SIG-M5 (cell line): ENCODE measurements at places on chromosomes 16 and 17.

DNA sequence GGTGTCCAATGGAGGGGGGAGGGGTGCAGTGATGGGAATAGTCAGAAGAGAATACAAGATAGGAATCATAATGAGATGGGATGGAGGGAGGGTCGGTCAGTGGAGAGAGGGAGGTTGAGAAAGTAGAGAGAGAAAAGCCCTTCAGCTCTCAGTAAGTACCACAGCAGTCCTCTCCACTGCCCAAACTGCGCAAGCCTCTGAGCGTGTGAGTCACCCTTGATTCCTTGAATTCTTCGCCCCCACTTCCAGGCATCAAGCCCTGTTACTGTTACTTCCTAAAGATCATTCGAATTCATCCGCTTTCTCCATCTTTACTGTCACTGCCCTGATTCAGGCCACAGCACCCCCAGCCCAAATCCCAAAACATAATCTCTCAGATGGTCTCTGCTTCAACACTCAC lies 2.5 kb downstream of the GUCY2D start:
- DNase-seq, result no peak

- DNase-seq, result no peak
Measured at GRCh38 chr16:81327447-81328196, 12.9 kb downstream of the GAN start.

DNA sequence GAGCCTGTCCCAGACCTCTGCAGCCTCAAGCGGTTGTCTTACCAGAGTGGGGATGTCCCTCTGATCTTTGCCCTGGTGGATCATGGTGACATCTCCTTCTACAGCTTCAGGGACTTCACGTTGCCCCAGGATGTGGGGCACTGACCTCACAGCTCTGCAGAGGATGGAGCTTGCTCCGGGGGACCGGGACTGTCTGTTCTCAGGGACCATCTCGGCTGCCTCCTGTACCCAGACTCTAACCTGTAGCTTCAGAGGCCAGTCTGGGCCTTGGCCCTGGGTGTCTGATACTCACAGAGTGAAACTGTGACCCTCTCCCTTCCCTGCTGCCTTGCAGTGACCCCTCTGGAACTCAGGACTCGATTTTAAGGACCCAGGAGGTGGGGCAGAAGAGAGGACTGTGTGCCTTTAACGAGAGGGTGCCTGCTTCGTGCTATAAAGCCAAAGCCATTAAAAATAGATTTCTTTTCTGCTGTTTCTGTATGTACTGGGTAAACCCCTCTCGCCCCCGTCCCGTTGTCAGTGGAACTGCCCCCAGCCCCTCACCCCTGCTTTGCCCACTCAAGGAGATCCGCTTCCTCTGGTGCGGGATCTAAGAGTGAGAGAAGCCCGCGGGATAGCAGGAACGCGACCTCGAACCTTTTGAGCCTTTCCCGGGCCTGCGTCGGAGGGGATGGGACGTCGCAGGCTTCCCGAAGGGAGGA lies 1.1 kb upstream of the LLGL2 start:
- no peak for DNase-seq

DNA sequence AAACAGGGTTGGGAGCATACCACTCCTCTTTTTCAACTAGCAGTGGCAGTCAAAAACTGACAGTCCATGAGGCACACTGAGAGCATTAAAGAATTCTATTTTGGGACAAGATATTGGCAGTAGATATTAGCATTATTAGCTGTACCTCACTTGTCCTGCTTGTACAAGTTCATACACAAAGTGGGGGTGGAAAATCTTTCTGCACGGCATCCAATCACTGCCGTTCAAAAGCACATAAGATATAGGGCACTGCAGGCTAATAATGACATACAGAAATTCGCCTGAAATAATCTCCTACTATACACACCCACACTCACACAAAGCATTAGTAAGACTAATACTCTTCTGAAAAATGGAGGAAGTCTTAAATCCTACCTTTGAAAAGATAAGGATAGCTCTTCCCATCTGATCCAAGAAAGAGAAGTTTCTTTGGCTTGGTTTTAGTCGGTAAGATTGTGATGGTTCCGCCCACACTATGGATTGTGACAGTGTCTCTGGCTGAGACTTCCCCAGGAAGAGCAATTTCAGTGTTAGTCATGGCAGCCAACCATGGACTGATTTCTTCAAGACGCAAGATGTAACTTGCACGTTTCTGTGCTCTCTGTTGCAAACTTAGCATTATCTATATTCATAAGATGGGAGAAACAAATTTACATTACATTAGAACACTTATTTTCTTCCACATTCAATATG lies 40.6 kb upstream of the ARL6IP1 start:
- no peak for DNase-seq

- DNase-seq, result no peak
Measured at GRCh38 chr16:31148281-31148728, 1.6 kb downstream of the PRSS36 start.

GRCh38 chr17:78353834-78354233 lies 6.0 kb downstream of the SOCS3 start:
- DNase-seq, result no peak

DNA sequence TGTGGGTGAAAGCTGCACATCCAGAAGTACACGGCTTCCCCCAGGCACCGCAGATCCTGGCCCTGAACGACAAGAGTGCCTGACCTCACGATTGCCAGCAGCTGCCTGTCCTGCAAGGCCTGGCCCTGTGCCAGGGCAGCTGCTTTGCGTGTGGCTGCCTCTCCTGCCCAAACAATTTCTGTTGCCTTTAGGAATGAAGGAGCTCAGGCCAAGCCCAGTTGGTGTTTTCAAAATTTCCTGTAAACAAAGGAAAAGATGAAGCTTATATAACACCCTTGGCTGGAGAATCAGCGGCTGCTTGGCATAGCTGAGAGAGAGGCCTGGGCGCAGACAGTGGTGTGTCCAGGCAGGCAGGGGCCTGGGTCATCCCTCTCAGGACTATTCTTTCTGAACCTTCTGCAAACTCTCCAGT lies 11.7 kb upstream of the SLC47A2 start:
- no peak for DNase-seq

DNA sequence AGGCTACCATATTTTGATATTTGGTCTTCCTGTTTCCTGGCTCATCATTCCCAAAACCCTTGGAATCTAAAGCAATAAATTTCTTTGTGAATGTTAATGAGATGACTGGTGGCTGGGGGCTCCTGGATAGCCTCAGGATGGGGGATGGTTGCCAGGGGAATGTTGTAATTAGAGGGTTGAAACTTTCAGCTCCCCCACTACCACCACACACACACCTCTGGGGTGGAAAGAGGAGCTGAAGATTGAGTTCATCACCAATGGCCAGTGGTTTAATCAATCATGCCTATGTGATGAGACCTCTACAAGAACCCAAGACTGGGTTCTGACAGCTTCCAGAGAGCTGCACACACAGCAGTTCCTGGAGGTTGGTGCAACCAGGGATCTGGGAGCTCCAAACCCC lies 59.1 kb downstream of the HS3ST3A1 start:
- DNase-seq, result no peak

GRCh38 chr16:89052890-89053724 lies 40.5 kb upstream of the ACSF3 start:
- DNase-seq, result no peak

- DNase-seq, result no peak
Measured at GRCh38 chr16:21167360-21167759, 8.9 kb downstream of the LDAF1 start.

DNA sequence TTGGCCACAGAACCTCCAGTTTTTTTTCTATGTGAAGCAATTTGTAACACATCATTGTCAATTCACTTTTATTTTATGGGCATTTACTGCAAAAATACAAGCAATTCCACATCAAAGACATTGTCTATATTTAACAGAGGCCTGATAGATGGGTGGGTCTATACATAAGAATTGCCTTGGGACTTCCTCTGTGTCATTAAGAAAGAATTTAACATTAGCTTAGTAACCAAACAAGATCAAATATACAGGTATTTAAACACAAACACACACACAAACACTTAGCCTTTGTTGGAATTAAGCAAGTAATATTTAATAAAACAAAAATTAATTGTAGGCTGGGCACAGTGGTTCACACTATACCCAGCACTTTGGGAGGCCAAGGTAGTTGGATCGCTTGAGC lies 4.3 kb upstream of the PITPNC1 start:
- DNase-seq, result no peak

DNA sequence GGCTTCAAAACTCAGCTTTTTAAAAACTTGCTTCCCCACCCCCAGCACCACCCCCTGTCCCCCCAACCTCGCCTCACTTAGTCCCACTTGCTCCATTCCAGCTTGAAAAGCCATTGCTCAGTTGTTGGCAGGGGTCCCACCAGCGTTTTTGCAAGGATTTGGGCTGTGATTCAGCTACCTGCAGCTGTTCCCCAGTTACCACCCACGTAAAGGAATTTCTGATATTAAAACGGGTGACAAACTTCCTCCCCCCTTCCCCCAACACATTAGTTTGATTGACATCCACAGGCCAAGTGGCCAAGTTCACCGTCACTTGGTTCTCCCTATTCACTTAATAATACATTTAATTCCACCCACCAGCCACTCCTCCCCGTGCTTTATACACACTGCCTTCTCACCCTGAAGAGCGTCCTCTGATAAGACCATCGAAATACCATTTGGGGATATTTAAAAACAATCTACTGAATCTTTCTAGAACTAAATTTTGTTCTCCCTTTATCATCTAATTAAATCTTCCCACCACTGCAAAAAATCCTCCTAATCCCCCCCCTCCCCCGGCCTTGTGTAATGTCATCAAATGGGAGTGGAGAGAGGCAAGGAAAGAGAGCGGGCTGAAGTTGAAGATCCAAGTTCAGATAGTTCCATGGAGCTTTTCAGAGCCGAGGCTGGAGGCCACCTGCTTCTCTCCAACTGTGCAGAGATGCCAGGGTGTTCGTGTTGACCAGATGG lies 55.1 kb downstream of the SOX9 start:
- DNase-seq, result no peak

GRCh38 chr17:28738680-28739384 lies 5.0 kb upstream of the TRAF4 start:
- no peak for DNase-seq

- DNase-seq, result no peak
Measured at GRCh38 chr17:48336986-48337385, 93.0 kb downstream of the SKAP1 start.

GRCh38 chr17:78362671-78363070 lies 2.8 kb upstream of the SOCS3 start:
- DNase-seq, result no peak

GRCh38 chr16:82242201-82242600 lies 72.2 kb upstream of the MPHOSPH6 start:
- no peak for DNase-seq

DNA sequence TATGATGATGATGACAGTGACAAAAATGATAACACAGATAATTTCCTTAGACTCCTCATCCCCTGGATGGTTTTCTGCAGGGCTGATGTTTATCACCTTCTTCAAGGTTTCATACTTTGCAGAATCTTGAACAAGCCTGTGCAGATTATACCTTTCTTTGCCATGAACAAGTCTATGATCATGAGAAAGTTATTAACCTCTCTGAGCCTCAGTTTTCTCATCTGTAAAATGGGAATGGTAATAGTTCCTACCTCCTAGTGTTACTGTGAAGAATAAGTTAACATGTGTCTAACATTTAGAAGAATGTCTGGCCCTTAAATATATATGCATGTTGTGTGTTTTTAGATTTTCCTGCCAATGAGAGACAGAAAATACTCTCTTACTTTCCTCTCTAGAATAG lies 321.8 kb downstream of the SNX29 start:
- DNase-seq, result no peak

DNA sequence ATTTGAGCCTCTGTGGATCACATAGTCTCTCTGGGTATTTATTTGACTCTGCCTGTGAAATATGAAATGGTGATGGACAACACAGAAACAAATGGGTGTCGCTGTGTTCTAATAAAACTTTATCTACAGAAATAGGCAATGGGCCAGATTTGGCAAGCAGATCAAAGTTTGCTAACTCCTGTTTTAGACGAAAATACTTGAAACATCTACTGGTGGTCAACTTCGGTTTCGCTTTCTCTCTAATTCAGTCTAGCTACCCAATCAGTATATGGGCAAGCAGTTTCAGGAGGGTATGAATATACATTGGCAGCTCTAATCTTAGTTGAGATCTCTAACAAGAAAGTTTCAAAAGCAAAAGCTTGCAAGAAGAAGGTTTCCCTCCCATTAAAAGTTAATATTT lies 60.1 kb upstream of the DYNLRB2 start:
- no peak for DNase-seq

GRCh38 chr17:27810211-27810901 lies 10.0 kb upstream of the NOS2 start:
- no peak for DNase-seq

- no peak for DNase-seq
Measured at GRCh38 chr16:58481931-58482330, 18.0 kb upstream of the NDRG4 start.

- DNase-seq, result no peak
Measured at GRCh38 chr17:64259426-64259825, 3.6 kb downstream of the TEX2 start.

- peak; percentile 51 for DNase-seq
Measured at GRCh38 chr17:7587420-7588151, 2.3 kb downstream of the SOX15 start.

- DNase-seq, result no peak
Measured at GRCh38 chr17:50541716-50542688, 5.0 kb upstream of the SPATA20 start.

- no peak for DNase-seq
Measured at GRCh38 chr17:75894049-75894733, 2.6 kb downstream of the TRIM65 start.

- no peak for DNase-seq
Measured at GRCh38 chr16:54460263-54460860, 173.8 kb upstream of the IRX3 start.

- no peak for DNase-seq
Measured at GRCh38 chr17:66432996-66433551, 130.7 kb downstream of the PRKCA start.

DNA sequence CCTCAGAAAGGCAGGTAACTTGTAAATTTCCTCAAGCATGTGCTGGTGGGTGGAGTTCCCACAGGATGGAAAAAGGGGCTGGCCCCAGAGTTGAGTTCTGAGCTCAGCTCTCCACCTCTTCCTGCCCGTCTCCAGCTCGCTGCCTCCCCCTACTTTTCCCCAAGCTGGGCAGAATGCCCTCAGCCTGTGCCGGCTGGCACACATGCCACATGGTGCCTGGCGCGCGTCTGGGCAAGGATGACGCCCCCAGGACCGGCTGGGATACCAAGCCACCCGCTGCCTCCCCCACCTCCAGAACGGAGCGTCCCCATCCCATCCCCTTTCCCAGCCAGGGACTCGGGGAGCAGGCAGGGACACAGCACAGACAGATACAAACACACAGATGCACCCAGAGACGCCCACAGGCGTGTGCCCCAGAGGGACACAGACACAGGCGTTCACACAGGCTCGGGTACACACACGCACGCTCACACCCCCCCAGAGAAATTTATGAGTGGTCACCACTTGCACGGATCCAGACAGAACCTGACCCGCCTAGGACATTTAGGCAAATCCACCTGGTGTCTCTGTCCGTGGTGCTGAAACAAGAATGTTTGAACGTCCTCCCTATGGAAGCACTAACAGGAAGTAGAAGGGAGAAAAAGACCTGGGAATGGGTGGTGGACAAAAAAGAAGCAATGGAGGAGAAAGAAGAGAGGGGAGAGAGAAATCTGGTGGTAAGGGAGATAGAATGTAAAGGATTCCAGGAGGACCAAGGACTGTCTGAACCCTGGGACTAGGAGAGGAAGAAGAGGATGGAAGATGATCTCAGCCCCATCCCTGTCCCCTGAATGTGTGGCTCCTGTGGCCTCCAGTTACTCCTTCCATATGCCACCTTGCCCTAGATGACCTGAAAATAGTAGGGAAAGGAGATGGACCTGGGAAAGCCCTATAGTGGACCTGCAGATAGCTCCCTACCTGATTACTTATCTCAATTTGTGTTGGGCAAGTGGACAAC lies 15.5 kb downstream of the NEUROD2 start:
- DNase-seq, result no peak

GRCh38 chr17:41096055-41096454 lies 1.9 kb downstream of the KRTAP4-8 start:
- DNase-seq, result no peak
